IPS-NIHi11 (cell line): ENCODE measurements at places on chromosomes 7 and 10.

DNA sequence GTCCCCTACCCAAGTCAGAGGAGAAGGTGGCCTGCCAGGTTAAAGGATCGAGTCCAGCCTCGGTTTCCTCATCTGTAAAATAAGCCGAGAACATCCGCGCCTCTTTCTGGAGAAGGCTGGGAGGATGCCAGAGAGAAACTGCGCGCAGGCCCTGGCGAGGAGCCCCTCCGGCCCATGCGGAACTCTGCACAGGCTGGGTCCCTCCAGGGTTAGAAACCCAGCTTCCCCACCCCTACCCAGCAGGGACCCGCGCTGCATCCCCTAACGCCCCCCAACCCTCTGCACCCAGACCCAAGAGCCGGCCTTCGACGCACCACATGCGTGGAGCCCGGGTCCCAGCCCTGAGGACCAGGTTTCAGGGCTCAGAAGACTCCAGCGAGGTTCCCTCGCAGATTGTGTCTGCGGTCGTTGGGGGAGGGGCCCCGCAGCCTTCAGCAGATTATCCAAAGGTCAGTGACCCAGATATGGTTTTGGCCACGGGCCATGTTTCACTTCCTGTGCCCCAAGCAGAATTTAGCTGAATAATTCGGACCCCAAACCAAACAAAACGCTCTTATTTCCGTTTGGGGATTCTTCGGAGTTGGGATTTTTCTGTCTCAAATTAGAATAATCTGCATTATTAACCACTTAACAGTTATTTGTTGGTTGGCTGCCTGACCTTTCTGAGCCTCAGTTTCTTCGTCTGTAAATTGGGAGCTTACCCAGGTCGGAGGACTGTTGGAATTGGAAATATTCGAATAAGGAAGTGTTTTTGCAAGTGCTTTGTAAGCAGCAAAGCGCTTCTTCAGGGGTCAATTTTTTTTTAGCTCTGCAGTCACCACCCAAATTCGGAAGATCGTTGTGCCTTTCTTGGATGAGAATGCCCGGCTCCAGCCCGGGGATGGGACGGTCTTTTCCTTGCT lies 167.7 kb downstream of the UBE2H start:
- no peak for DNase-seq

- DNase-seq: no peak
Measured at GRCh38 chr10:52672880-52673279, 99.7 kb downstream of the MBL2 start.

GRCh38 chr7:116230191-116231005 lies 20.1 kb downstream of the TES start:
- DNase-seq: no peak

- no peak for DNase-seq
Measured at GRCh38 chr7:25828468-25828867, 323.5 kb upstream of the NFE2L3 start.

- DNase-seq: no peak
Measured at GRCh38 chr7:38928506-38928905, 19.5 kb upstream of the VPS41 start.
